Cortex of kidney (tissue), 1 donor: ENCODE measurements at places on chromosomes 3 and 15.

DNA sequence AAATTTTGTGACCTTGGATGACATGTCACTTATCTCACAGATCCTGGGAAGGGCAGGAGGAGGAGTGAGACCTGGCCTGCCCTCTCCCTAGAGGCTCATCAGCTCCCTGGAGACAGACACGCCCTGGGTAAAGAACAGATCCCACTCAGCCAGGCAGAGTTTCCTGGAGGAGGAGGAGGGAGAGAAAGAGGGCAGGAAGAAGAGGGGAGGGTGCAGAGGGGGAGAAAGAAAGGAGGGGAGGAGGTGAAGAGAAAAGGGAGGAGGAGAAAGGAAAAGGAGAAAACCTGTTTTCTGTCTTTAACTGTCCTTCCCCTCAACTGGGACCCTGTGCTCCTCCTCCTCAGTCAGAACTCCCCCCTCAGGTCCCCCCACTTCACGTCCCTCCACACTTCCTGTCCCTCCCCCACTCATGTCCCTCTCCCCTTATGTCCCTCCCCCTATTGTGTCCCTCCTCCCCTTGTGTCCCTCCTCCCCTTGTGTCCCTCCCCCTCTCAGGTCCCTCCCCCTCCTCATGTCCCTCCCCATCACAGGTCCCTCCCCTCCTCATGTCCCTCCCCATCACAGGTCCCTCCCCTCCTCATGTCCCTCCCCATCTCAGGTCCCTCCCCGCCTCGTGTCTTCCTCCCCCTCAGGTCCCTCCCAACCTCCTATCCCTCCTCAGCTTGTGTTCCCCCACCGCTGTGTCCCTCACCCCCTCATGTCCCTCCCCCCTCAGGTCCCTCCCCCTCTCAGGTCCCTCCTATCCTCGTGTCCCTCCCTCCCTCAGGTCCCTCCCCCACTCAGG is 52.3 kb upstream of the CGNL1 start:
- DNase-seq: no peak

DNA sequence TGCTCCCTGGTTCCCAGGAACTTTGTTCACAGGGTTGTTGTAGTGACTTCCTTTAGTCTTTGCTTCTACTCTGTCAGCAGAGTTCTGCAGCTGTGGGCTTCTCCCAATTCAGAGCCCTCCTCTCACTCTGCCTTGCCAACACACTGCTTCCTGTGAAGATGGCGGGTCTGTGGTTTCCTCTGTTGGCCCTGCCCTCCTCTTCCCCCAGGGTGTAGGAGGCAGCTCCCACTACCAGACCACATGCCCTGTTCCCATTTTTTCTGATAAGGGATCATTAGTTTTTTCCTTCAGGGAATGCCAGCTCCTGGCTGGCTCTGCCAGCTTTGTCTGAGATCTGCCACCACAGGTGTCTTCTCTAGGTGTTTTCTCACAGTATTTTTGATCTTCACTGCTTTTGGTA is 12.7 kb downstream of the SPSB4 start:
- no peak for DNase-seq

DNA sequence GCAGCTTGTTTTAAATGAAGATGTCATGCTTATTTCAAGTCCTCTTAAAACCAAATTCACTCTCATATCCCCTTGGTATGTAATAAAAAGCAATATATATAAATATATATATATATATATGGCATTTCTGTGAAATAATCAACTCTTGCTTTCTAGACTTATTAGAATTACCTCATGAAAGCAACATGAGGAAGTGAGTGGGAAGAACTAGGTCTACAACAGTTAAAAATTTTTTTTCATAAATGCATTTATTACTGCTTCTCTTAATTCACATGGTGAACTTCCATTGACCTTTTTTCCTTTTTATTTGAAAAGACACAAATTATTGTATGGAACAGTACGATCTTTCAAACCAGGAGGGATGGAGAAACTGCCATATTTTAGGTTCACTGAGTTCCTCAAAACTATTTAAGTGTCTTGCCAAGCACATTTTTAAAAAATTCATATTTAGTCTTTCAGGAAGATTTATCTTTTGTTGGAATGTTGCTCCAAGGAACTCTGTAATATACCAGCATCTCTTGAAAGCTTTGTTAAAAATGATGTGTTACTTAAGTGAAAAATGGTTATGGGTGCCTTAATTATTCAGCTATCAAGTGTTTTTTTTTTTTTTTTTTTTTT is 185.2 kb downstream of the GHSR start:
- no peak for DNase-seq

DNA sequence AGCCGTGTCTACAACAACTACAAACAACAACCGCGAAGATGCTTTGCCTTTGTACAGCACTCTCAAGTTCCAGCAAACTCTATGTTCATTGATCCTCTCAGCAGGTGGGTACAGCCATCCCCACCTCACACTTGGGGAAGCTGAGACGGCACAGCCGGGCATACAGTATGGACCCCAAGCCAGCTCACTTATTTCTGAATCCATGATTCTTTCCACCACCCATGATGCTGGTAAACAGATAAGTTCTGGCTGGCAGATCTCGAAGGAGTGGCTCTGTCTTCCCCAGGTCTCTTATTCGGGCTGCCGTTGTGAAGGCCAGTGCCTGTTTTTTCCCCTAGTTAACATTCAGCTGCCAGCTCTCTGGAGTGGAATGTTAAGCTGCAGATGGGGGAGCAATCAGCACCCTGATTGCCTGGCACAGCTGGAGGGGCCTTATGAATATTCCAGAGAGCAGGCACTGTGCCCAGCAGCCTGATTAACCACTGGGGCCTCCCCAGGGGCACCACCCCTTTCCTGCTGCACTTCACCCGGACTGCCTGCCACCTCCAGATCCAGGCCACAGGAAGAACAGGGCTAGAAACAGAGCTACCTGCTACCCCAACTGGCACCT is 73.2 kb downstream of the CORO2B start:
- no peak for DNase-seq

DNA sequence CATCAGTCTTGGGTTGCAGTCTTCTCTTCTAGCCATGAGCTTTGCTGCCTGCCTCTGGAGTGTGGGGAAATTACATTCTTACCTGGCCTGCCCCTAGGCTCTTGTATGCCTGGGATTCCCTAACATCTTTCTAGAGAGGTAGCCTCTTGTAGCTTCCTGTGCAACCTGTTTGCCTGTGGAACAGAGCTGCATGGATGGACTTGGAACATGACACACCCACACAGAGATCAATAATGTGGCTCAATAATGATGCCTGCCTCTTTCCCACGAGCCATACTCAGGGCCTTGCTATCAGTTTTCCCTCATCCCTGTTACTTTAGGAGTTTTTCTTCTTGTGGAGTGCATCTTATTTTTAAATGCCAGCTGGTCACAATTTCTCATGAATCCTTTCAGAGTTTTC is 11.4 kb downstream of the CHCHD6 start:
- DNase-seq: no peak

GRCh38 chr3:41431386-41431785 is 232.1 kb downstream of the CTNNB1 start:
- no peak for DNase-seq

DNA sequence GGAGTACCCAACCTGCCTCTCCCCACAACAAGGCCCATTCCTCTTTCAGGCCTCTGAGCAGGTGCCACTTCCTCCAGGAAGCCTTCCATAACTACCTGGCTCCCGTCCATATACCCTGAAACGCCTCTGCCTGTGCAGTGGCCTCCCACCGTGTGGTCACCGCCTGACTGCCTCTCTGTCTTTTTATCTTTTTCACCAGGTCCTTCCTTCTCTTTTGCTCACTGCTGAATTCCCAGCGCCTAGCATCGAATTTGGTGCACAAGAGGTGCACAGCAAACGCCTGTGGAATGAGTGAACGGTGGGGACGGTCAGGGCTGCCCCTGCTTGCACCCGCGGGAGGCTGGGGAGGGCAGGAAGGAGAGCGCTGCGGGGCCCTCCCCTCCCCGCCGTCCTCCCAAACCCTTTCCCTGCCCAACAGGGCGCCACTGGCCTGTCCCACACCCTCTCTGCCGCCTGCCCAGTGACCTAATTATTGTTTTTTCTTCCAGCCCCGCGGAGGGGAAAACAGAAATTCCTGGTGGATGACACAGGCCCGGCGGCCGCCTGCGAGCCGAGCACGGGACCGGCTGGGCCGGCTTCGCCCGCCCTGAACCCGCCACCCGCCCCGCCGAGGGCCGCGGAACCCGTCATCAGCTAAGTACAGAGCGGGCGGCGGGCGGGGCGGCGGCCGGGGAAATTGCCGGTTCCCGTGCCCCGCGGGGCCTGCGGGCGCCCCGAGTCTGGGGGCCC is 140.1 kb downstream of the SMAD6 start:
- peak; percentile 32 for DNase-seq

- no peak for DNase-seq
Observed at GRCh38 chr15:52186651-52187486, 4.3 kb downstream of the GNB5 start.

DNA sequence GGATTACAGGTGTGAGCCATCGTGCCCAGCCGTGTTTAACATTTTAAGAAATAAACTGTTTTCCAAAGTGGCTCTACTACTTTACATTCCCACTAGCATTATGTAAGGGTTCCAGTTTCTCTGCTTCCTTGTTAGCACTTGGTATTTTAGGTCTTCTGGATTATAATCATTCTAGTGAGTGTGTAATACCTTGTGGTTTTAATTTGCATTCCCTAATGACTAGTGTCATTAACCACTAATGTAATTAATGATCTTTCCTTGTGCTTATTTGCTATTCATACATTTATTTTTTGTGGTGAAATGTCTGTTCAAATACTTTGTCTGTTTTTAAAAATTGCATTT is 30.7 kb downstream of the ARIH2 start:
- DNase-seq: no peak

- DNase-seq: no peak
Observed at GRCh38 chr15:71325481-71325880, 210.2 kb downstream of the THSD4 start.

- no peak for DNase-seq
Observed at GRCh38 chr15:69590932-69591524, 138.4 kb downstream of the RPLP1 start.
